Calu3 (cell line): ENCODE measurements at places on chromosomes 5 and 9. TPM values are rescaled to one million over a fixed set of nuclear protein-coding genes. Genes with fewer than 3 reads are reported as not detected.
A peak's percentile ranks its signal among the peaks of the same experiment; 100 is the strongest.

GRCh38 chr5:150485693-150486401, 22.1 kb upstream of the NDST1 start:
- peak; percentile 71 for DNase-seq

DNA sequence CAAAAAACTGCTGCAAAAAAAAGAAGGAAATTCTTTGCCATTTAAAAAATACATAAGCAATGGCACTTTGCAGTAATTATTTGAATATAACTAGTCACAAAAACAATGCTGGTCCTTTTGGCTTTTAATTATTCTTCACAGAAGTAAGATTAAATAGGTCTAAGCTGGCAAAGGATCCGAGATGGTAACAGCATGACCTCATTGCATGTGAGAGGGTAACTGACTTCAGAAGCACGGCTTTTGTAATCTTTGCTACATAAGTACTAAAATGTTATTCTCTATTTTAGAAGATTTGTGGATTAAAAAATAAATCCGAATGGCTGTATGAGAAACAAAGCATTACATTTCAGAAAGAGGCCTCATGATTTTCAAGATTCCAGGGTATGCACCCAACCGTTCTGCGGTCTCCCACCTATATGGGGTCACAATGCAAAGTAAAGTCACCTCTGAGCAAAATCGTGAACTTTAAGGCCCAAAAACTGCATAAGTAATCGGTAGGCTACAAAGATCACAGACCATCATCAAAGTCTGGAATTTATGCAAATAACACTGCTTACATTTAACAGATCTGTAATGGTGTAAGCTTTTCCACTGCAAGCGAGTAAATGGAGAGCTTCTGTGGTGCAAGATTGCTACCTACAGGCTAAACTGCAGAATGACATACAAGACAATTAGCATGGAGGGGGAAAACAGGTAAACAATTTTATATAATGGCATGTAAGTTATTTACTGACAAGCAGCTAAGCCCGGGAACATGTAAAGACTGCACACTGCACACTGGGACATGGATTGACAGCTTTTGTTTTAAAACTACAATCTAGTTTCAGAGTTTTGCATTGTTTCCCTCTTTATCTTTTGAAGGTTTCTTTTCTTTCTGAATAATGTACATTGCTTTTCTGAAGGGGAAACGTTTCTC, 231.6 kb downstream of the SLF1 start:
- peak; percentile 19 for DNase-seq

- no peak for DNase-seq
Observed at GRCh38 chr9:88826181-88826580, 165.1 kb upstream of the S1PR3 start.

- no peak for DNase-seq
Observed at GRCh38 chr9:136835932-136836904, 6.1 kb upstream of the AJM1 start.

DNA sequence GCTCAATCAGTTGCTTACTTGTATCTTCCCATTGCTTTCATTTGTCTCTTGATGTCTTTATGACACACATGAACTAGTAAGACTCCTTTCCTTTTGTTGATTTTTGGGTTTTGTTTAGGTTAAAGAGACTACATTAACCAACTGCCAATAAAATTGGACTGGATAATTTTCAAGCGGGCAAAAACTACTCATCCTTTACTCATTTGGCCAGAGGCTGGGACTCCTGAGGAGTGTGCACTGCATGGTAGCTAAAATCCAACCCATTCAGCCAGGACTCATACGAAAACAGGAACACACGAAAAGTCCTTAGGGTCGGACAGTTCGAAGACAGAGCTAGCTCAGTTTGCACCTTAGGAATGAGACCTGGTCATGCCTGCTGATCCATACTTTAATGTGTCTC, 6.0 kb downstream of the SLC46A2 start:
- no peak for DNase-seq

DNA sequence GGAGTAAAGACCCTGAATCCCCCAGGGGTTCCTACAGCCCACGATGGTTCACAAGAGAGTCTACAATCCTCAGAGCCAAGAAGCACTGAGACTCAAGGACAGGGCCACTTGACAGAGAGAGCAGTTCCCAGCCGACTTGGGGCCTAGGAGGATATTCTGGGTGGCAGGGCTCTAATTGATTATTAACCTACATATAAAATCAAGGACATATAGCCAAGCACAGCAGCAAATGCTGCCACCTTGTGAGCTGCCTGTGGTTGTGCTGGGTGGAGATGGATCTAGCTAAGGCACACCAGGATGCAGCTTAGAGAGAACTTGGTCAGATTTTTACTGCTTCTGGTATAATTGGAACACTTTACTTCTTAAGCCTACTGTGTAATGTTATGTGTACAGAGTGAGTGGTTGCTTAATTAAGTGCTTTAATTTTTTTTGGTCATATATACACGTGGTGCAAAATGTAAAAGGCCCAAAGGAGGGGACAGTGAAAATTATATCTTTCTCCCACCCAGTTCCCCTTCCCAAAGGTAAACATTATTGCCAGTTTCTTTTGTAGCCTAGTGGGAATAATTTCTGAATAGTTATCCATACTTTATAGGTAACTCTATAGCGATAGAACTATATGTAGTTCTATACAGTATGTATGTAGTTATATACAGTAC, 78.8 kb downstream of the F2RL2 start:
- peak; percentile 70 for DNase-seq

- no peak for DNase-seq
Observed at GRCh38 chr5:93154535-93154934, 426.5 kb downstream of the NR2F1-AS1 start.

PKD2L2 gene
- not detected in 2 replicates for total RNA-seq
